Esophagus squamous epithelium (tissue), 5 donors: ENCODE measurements at places on chromosomes 12 and 14.

DNA sequence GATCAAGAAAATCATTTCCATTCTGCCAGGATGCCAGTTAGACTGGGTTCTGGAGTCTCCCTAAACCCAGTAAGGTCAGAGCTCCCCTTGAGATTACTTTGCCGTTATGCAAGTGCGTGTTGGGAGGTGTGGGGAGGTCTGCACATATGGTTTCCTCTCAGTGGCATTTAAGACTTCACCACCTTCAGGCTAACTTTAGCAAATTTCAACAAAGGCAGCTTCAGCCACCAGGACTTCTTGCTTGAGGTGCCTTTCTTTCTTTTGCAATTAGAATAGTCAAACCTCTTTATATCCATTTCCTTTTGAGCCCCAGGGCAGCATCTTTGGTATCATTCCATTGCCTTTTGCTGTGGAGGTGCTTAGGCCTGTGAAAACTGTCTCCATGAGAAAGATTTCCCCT is 117.2 kb upstream of the CCND2 start:
- DNase-seq: no peak

DNA sequence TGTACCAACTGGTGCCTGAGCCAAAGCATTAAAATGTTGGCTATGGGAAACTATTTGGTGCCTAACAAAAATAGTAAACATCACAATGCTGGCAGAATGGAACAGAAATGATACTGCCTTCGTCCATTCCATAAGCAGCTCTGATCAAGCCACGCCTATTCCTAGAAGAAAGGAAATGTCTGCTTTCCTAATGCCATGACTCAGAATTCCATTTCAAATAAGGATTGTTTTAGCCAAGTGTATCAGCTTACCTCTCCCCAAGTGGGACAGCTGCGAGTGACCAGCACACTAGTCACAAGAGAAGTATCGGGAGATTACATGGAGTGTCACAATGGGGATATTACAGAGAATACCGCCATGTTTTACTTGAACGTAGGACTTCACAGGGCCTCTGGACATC is 38.7 kb downstream of the GLT8D2 start:
- no peak for DNase-seq

DNA sequence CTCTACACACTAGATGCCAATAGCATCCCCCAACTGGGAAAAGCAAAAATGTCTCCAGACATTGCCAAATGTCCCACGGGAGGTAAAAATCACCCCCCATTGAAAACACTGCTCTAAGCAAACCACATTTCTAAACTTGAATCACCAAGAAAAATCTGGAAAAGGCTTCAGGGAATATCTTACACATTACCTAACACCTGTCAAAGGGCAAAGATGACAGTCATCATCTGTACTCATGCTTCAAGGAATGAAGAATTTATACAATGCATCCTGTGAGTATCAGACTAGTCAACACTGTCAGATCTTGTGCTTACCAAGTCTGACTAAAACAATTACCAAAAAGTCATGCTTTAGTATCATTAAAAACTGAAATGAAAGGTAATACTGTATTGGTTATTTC is 161.6 kb upstream of the SOX5 start:
- no peak for DNase-seq

DNA sequence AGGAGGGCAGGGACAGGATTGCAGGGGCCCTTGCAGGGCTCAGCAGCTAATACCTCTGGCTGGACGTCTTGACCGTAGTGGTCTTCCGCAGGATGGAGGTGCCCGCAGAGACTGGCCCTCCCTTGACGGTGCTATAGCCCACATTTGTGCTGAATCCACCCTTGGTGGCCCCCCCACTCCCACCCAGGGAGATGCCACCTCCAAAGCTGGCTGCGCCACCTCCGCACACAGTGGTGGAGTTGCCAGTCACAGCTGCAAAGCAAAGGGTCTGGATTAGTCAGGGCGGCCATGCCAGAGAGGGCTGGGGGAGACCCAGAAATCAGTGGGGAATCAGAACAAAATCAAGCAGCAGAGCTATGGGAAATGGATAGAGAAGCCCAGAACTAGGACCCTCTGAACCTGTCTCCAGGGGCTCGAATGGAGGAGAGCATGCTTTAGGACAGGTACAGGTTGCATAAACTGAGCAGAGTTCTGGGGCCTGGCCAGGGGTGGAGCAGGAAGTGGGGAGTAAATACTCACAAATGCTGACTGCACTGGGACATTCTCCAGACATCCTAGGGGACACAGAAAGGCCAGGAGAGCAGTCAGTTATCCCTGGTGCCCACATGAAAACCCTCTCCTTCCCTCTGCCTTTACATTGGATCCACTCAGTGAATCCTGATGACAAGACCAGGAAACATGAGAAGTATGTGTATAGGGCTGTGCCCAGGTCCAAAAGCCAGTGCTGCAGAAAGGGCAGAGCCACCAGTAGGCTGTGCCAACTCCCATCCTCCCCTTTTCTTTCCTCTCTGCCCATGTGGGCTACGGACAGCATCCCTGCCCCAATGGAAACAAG is 8.1 kb upstream of the KRT4 start:
- no peak for DNase-seq

GRCh38 chr14:25247609-25248008 is 197.7 kb upstream of the STXBP6 start:
- DNase-seq: no peak

- no peak for DNase-seq
These were observed 320.2 kb downstream of the GRIN2B start for GRCh38 chr12:13661005-13661887.

GRCh38 chr12:65602610-65603295 is 221.5 kb upstream of the HMGA2 start:
- peak; percentile 4 for DNase-seq

DNA sequence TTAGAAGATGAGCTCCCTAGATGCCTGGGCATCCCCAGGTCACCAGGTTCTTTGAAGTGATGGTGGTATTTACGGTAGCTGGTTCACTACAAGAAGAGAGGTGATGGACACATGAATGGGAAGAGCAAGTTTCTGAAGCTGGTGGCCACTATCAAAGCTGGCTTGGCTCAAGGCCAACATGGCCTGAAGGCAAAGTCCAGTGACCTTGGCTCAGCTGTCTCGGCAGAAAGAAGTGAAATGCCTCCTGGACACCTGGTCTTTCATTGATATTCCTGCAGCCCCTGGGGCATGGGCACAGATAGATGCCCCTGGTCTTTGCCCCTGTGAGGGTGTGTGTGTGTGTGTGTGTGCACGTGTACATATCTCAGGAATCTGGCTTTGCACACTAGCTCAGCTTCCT is 441.8 kb upstream of the TMPO start:
- no peak for DNase-seq

DNA sequence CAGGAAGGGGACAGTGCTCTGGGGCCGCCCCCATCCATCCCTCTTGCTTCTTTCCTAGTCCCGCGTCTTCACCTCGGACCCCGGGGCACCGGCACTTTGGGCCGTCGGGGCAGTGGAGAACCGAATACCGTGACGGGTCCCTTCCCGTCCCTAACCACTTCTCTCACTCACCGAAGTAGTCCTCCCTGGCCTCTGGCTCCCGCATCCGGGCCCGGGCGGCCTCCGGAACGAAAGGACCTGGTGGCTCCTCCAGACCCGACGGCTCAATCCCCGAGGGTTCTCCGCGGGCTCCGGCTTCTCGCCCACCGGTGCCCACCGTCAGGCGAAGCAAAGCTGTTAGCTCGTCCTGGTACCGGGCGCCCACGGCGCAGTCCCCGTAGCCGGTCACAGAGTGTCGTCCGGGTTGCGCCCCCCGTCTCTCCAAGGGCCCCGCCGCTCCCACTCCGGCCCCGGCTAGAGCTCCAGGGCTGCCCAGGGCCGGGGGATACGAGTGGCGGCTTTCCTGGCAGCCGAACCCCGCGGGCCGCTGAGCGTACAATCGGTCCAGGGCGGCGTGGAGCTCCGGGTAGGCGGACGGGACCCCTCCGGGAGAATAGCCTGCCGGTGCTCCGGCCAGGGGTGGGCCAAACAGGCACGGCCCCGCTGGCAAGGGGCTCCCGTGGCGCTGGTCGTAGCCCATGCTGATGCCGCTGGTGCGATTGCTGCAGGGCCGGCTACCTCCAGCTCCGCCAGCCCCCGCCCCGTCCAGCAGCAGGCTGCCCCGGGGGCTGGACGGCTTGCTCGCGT is 1.1 kb downstream of the AJUBA start:
- DNase-seq: no peak

DNA sequence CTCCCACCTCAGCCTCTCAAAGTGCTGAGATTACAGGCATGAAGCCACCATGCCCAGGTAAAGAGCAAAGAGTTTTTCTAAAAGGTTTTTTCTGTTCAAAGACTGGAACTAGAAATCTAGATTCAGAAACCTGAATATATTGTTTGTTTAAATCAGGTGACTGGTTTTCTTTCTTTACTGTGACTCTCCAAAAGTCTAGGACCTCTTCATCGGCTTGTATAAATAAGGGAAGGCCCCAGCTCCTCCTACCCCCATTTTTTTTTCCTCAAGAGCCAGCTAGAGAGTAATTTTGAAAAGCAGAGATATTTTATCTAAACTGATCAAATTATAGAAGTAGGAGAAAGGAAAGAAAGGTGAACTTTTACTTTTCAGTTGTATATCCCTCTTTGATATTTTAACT is 48.0 kb downstream of the TMEM116 start:
- no peak for DNase-seq

DNA sequence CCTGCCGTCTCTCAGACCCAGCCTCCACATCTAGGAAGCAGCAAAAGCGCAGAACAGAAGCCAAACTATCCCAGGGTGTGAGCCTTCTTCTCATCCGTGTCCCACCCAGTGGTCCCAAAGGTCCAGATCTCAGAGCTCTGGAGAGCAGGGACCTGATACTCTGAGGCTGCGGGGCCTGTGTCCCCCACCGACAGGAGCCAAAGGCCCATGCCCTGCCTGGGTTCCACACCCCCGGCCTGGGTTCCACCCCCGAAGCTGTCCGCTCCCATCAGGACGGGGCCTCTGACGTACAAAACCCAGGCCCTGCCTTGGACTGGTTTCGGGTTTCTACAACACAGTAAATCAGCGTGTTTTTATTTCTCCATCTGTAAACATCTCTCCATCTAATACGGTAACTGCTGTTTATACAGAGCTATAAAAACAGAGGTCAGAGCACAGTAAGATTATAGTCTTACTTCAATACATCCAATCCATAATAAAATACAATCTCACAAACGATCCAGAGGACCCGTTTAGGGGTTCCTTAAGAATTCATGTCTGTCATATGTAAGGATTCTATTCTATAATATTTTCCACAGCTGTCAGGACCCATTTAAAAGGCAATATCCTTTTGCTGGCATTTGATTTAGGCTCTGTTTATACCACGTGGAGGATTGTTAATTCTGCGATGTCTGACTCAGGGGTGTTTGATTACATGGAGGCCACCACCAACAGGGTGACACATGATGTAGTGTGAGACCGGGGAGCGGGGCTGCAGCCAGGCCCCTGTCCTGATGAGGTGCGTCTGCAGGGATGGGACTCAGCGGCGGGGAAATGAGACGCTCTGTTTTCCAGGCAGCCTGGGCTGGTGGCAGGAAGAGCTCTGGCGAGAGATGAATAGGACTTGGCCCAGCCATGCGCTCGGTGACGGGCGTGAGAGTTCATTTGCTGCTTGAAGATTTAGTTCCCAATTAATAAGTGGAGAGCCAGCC is 110.3 kb downstream of the DICER1 start:
- DNase-seq: no peak

GRCh38 chr12:56721721-56722120 is 3.4 kb downstream of the NACA start:
- no peak for DNase-seq

DNA sequence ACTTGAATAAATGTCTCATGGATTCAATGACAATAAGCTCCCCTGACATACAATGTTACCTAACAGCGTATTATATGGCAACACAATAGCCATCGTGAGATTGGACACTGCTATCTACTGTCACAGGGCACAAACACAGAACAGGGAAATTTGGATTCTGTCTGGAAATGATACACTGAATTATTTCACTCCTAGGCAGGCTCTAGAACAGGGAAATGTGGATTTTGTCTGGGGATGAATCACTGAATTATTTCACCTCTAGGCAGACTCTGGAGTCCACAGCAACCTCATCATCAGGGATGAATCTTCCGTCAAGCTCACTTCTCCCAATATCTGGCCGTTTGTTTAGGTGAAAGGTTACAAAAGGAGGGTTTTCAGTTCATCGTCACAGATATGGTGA is 288.8 kb downstream of the TMEM132D start:
- no peak for DNase-seq

- DNase-seq: no peak
These were observed 3.9 kb downstream of the CTDSP2 start for GRCh38 chr12:57842342-57843294.

- DNase-seq: no peak
These were observed 471.6 kb upstream of the FOXG1 start for GRCh38 chr14:28294834-28295440.

GRCh38 chr14:89085231-89085731 is 260.8 kb downstream of the TTC8 start:
- no peak for DNase-seq

GRCh38 chr12:47297993-47298392 is 218.2 kb upstream of the AMIGO2 start:
- DNase-seq: no peak

DNA sequence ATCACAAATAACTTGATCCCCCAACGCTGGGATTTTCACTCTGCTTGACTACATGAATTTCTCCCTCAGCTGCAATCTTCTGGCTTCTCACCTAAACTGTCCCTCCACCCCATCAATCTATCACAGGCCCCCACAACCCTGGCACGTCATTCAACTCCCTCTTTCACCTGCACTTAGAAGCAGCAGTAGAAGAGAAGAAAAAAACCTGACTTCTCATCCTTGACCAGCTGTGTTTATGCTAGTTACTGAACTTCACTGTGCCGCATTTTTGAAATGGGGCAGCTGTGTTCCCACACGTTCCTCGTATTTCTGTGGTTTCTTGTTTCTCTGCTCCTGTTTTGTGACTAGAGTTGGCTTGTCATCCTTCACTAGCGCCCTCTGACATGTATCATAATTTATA is 35.0 kb downstream of the ITPR2 start:
- no peak for DNase-seq

GRCh38 chr12:111066744-111067437 is 146.5 kb upstream of the MYL2 start:
- no peak for DNase-seq

DNA sequence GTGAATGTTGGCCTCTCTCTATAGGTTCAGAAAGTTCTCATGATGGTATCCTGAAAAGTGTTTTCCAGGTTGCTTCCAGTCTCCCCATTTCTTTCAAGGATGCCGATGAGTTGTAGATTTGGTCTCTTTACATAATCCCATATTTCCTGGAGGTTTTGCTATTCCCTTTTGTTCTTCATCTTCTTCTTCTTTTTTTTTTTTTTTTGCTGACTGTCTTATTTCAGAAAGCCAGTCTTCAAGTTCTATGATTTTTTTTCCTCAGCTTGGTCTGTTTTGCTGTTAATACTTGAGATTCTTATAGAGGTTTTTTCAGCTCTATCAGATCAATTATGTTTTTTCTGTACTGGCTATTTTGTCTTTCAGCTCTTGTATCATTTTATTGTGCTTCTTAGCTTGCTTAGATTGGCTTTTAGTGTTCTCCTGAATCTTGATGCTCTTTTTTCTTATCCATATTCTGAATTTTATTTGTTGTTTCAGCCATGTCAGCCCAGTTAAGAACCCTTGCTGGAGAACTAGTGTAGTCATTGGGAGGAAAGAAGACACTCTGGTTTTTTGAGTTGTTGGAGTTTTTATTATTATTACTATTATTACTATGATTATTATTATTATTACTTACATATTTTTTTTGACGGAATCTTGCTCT is 124.4 kb downstream of the FUT8 start:
- DNase-seq: no peak

- no peak for DNase-seq
These were observed 4.4 kb downstream of the VDR start for GRCh38 chr12:47900131-47901062.
